ENCODE measurements at places on chromosomes 6 and 20.

- DNase-seq, result no peak
Observed at GRCh38 chr20:48931527-48932374, 10.2 kb downstream of the ARFGEF2 start.

- DNase-seq, result no peak
Observed at GRCh38 chr20:38152175-38152620, 12.9 kb downstream of the TGM2 start.

DNA sequence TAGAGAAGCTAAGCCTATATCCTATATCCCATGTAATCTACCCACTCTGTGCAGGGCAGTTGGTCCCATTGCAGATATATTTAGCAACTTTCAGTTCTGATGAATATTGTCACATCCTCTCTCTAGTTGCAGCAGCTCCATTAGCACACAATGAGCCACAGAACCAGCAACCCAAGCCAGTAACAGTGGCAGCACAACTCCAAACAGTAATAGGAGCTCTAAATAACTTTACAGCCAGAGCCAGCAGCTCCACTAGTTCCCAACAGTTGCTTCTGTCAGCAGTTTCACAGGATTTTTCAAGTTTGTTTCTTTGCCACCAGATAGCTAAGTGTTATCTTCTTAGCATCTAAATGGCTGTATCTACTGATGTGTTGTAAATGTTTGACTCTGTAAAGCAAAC is 490.8 kb downstream of the HTR1B start:
- no peak for DNase-seq

- DNase-seq, result no peak
Observed at GRCh38 chr6:149429427-149430360, 29.6 kb downstream of the SUMO4 start.

DNA sequence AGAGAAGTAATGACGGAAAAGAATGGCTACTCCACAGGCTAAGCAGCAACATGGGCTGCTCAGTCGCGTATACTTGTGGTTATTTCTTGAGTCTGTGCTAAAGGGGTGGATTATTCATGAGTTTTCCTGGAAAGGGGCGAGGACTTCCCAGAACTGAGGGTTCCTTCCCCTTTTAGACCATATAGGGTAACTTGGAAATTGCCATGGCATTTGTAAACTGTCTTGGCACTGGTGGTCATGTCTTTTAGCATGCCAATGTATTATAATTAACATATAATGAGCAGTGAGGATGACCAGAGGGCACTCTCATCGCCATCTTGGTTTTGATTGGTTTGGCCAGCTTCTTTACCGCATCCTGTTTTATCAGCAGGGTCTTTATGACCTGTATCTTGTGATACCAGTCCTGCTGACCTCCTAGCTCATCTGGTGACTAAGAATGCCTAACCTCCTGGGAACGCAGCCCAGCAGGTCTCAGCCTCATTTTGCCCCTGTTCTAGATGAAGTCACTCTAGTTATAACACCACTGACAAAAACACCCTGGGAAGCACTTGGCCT is 11.4 kb downstream of the LBP start:
- no peak for DNase-seq

GRCh38 chr6:151082079-151082478 is 157.7 kb upstream of the AKAP12 start:
- no peak for DNase-seq

- DNase-seq, result peak; percentile 44
Observed at GRCh38 chr20:5504061-5504739, 187.4 kb upstream of the PROKR2 start.

DNA sequence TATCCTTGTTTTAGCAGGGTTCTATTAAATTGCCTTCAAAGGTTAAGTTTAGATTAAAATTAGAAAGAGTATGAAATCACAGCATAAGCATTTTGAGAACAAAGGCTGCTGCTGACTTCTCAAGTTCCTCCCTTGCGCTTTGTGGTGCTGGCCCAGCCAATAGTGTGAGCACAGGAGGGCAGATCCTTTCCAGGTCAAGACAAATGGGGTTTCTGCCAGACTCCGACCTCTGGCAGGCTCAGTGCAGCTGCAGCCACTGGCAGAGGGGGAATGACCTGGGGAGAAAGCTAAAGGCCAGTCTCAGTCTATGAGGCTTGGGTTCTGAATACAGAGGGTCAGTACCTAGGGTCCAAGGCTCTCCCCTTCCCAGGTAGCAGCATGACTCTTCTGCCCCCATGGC is 27.0 kb downstream of the CLIC5 start:
- no peak for DNase-seq

Data from NCI-H2107 (cell line).